ENCODE measurements at places on chromosomes 7 and 10.

- DNase-seq: no peak
Measured at GRCh38 chr10:121409466-121410104, 188.7 kb downstream of the FGFR2 start.

- no peak for DNase-seq
Measured at GRCh38 chr10:61830846-61831273, 70.6 kb upstream of the ARID5B start.

DNA sequence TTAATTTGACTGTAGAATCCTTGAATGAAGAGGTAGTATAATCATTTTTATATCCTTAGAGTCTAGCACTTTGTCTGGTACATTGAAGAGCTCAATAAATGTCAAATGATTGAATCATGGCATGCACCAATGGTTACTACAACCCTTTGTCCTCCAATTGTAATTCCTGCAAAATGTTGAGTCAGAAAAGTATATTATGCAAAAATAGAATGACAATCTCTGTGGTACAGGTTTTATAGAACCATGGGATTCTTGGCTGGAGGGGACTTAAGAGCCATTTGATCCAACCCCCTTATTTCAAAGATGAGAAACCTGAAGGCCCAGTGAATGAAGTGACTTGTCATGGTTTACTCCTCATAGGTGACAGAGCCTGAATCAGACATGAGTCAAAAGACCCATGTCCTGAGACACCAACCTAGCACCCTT is 30.9 kb upstream of the SMKR1 start:
- DNase-seq: no peak

DNA sequence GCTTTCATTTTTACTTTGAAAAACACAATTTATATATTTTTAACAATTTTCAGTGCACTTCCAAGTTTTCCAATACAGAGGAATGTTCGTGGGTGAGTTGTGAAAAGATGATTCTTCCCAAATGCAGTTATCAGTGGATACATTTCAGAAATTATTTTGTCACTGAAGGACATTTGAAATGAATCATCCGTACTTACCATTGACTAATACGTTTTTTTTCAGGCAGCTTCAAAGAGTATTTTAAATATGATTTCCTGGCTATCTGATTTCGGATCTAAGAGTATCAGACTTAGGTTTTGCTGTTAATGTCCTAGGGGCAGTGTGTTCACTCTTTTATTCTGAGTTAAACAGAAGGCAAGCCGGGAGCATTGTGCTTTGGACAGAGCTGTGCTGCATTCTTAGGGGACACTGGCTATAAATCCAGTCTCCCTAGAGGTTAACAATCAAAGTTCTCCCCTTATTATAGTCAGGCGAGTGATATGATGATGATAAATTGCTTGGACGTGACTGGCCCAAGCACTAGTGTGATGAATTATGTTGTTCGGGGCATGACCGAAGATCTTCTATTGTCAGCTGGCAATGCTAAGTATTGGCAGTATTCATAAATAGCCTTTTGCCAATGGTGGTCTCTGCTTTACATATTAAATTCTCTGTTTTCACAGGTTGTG is 4.5 kb downstream of the PTER start:
- DNase-seq: no peak

GRCh38 chr10:92381543-92381954 is 90.6 kb downstream of the MARCHF5 start:
- no peak for DNase-seq

GRCh38 chr7:157763279-157764000 is 426.6 kb downstream of the DNAJB6 start:
- DNase-seq: no peak

GRCh38 chr10:77398986-77399755 is 238.4 kb downstream of the KCNMA1 start:
- no peak for DNase-seq

DNA sequence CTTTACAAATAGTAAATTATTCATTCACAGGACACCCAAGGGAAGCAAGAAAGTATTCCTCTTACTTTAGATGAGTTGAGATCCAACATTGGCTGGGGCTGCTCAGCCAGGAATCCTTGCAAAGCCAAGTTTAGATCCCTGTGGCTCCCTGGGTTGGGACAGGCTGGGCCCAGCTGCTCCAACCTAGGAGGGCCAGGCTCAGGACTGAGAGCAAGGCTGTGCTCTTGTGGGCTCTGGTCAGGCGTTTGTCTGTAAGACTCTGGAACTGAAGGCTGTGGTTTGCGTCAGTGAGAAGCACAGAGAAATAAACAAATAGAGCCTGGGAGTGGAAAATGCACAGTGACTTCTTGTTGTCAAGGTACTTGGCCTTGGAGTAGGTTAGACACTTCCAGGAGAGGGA is 53.2 kb upstream of the TMEM273 start:
- no peak for DNase-seq

GRCh38 chr7:93856323-93856722 is 34.2 kb downstream of the TFPI2 start:
- no peak for DNase-seq

DNA sequence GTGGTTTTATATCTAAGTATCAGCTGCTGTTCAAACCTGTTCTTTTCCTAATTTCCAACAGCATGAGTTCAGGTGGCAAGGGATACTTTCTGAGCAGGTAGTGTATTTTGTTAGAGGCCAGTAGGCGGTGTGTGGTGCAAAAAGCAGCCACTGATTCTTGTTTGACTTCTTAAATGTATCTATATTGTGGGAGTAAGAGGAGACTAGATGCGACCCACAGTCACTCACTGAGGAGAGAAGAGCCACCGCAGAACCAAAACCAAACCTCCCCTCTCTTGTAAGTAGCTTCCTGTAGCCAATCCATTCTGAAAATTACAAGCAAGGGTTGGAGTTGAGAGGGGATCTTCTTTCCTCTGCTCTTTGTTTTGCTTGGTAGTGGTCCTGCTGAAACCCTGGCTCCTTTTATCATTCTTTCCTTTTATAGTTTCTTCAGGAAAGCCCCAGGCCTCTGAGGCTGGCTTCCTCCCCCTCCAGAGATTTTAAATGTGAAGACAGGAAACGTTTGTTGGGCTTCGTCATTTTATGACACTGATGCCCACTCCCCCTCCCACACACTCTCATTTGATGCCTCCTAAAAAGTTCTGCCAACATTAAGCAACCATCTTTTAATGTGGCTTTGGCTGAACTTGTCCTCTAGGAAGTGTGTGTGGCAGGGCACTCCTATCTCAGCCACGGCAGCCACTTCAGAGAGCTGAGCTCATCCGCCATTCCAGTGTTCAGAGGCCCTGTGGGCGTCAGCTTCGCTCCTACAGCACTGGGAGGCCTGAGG is 566.0 kb downstream of the SUGCT start:
- no peak for DNase-seq

DNA sequence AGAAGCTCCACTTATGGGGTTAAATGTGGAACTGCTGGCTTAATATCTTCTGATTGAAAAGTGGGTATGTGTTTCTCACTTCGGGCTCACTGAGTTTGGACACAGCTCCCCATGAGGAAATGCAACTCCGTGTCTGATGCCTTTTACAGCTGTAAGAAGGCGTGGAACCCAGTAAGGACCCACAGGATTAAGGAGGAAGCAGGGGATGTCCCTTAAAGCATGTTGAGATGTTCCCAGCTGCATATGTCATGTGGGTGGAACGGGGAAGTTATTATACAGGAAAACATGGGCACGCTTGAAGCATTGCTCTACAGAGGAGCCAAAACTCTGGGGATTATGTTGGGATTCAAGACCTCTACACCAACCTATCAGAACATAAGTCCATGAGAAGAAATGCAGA is 224.4 kb downstream of the NEBL start:
- no peak for DNase-seq

GRCh38 chr10:78316451-78316931 is 282.8 kb downstream of the RPS24 start:
- no peak for DNase-seq

Measured in GOT3 (cell line).